Spinal cord (tissue), 10 donors: ENCODE measurements at places on chromosomes 16 and 17. TPM values are rescaled to one million over a fixed set of nuclear protein-coding genes. Genes with fewer than 3 reads are reported as not detected.
A peak's percentile ranks its signal among the peaks of the same experiment; 100 is the strongest.

Gene HOXB8
- polyA plus RNA-seq = 522 TPM

Gene RAMP2
- polyA plus RNA-seq = 79.3 TPM

Gene WNT3
- 17.1 TPM for polyA plus RNA-seq

Gene CCL1
- polyA plus RNA-seq = not detected

Gene POLDIP2
- polyA plus RNA-seq = 87.2 TPM

Gene ABCA6
- 1.6 TPM for polyA plus RNA-seq

Gene KRTAP2-4
- not detected for polyA plus RNA-seq

DNA sequence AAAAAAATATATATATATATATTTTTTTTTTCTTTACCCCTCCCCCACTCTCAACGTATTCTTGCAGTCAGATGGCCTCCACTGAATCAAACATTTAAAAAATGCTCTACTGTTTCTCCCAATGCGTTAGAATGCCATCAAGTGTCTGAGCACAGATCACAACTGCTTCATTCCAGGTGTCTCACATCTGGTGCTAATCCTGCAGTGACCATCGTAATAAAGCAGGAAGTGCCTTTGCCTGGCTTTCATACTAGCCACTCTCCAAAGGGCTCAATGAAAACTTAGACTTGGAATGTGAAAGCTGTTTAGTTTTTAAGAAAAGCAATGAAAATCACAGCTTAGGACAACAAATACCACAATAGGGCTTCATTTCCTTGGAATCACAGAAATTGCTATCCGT lies 37.2 kb downstream of the SKAP1 start:
- no peaks in the 10 kb centered on the region for H3K36me3 ChIP-seq
- no peak overlapping the region for H3K4me3 ChIP-seq
- H3K4me1 ChIP-seq = peaks cover 4% of the 10 kb centered on the region
- H3K27me3 ChIP-seq = no peaks in the 10 kb centered on the region

DNA sequence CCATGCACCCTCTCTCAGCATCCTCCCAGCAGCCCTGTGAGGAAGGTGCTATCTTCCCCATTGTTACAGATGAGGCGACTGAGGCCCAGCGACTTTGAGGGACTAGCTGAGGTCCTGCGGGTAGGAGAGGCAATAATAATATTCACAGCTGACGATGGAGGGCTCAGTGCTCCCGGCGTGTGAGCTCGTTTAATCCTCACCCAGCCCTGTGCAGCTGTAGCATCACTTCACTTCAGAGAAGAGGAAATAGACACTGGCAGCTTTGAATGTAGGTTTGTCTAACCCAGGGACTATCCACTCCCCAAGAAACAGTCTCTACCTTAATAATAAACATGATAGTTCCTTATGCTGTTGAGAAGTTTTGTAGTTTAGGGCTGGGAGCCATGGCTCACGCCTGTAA lies 21.6 kb downstream of the LASP1 start:
- peaks cover 68% of the 10 kb centered on the region for H3K36me3 ChIP-seq
- DNase-seq = no peak
- no peak overlapping the region for H3K27ac ChIP-seq
- H3K4me1 ChIP-seq = peaks cover 40% of the 10 kb centered on the region
- no peaks in the 10 kb centered on the region for H3K27me3 ChIP-seq
- no peak overlapping the region for H3K4me3 ChIP-seq

- H3K27ac ChIP-seq = peak overlapping the region; percentile 22
- H3K27me3 ChIP-seq = no peaks in the 10 kb centered on the region
- DNase-seq = no peak
- H3K4me3 ChIP-seq = no peak overlapping the region
- H3K36me3 ChIP-seq = no peaks in the 10 kb centered on the region
Measured at GRCh38 chr16:77805398-77805797, 17.0 kb downstream of the VAT1L start.

DNA sequence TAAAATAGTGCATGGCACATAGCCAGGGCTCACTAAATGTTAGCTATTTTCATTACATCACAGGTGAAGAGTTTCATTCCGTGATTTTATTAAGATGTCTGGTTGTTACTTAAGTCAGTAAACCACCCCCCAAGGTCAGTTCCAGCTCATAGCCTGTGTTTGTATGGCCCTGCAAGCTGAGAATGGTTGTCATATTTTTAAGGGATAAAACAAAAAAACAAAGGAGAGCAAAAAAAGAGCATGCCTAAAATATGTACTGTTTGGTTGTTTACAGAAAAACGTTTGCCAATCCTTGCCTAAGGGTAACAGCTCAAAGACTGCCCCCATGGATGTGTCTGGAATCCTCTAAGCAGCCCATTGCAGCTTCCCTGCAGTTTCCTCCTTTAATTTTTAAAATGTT lies 329.6 kb downstream of the CA10 start:
- no peak overlapping the region for H3K4me3 ChIP-seq
- H3K27me3 ChIP-seq = no peaks in the 10 kb centered on the region
- no peaks in the 10 kb centered on the region for H3K4me1 ChIP-seq
- no peak overlapping the region for H3K27ac ChIP-seq
- DNase-seq = no peak
- no peaks in the 10 kb centered on the region for H3K36me3 ChIP-seq

DNA sequence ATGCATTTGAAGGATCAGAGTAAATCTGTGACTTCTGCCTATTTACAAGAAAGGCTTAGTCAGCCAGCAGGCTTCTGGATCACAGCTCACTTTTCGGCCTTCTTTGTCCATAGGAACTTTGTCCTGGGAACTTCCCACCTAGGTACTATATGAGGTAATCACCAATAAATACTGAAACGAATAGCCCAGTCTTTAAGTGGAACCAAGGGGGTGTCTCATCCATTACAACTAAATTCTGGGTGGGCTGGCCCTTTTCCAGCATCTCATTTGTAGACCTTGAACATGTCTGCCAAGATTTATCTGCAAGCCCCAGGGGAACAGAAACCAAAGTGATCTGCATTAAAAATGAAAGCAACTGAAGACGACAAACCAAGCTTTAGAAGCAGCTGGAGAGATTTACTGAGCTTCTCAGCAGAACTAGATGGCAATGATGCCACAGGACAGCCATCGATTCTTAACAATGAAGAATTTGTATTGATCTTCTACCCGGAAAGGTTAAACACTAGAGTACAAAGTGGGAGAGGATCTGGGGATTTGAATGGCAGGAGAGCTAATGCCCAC lies 55.5 kb downstream of the SNX11 start:
- no peak for DNase-seq
- H3K36me3 ChIP-seq = no peaks in the 10 kb centered on the region
- no peaks in the 10 kb centered on the region for H3K27me3 ChIP-seq
- peak overlapping the region; percentile 61 for H3K27ac ChIP-seq
- H3K4me3 ChIP-seq = no peak overlapping the region
- peaks cover 14% of the 10 kb centered on the region for H3K4me1 ChIP-seq

DNA sequence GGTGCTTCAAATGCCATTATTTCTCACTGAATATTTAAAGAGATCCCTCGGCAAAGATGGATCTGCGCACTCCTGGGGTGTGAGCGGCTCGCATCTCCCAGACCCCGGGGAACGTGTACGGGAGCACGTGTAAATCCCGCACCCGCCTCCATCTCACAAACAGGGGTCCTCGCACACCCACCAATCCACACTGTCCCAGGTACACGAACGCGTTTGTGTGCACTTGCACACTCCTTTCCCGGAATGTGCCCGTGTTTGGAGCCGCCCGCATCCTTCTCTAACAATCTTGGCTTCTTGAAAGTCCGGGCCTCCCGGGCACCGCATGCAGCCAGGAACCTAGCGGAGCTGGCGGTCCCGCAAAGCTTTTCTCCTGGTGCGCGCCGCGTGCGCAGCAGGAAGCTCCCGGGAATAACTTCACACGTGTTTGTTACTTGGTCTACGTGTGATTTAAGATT lies 2.5 kb upstream of the SALL1 start:
- peak overlapping the region; percentile 97 for H3K27ac ChIP-seq
- peaks cover 73% of the 10 kb centered on the region for H3K27me3 ChIP-seq
- peaks cover 5% of the 10 kb centered on the region for H3K36me3 ChIP-seq
- H3K4me1 ChIP-seq = peaks cover 51% of the 10 kb centered on the region
- peak overlapping the region; percentile 78 for H3K4me3 ChIP-seq

DNA sequence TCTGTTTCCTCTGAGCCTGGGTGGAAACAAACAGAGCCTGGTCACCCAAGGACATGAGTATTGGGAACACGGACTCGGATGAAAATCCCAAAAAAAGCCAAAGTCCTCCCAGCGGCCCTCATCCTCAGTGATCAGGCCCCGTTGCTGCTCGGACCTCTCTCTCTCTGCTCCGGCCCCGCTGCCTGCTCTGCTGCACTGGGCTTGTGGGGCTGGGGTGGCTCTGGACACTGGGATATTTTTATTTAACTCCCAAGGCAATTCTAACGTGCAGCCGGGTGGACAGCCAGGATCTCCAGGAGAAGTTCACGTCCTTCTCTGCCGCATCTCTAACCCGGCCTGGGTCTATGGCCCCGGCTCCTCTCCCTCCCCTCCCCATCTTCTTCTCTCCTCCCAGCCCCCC lies 280.9 kb upstream of the TNRC6C start:
- H3K27ac ChIP-seq = no peak overlapping the region
- H3K4me1 ChIP-seq = peaks cover 43% of the 10 kb centered on the region
- H3K27me3 ChIP-seq = peaks cover 19% of the 10 kb centered on the region

DNA sequence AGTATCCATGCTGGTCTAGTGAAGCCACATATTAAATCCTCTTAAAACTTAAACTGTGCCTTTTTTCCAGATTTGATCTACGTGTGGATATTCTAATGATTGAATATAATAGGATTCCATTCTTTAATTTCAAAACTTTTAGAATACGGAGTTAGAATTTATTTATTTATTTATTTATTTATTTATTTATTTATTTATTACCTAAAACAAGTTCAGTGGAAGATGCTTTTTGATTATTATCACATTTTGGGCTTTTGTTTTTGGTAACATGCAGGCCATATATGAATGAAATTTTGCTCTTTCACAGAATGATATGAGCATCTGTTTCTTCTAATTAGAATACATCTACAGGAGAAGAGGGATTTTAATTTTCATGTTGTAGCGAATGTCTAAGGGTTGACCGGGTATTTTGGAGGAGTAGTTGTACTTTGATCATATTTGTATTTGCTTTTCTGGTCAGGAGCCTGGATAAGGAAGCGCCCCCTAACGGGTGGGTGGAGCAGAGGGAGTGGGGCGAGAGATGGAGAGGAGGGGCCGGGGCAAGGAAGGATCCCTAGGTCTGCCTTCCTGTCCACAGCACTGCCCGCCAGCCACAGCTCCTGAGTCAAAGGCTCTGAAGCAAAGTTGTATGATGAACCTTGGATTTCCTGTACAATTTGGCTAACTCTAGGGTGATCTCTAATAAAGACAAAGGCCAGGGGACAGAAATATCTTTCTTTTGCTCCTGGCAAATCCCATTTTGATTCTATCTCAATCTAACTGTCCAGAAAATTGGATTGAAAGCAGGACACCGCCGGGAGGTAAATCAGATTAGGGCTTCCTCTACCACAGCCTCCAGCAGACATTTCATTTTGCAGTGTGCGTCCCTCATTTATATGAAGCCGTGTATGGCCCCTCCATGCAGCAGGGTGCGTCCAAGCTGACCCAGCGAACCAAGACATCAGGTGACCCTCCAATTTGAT lies 149.1 kb downstream of the PRKCA start:
- H3K4me3 ChIP-seq = no peak overlapping the region
- peaks cover 10% of the 10 kb centered on the region for H3K4me1 ChIP-seq
- no peaks in the 10 kb centered on the region for H3K27me3 ChIP-seq
